ENCODE measurements at places on chromosomes 7 and 10.

DNA sequence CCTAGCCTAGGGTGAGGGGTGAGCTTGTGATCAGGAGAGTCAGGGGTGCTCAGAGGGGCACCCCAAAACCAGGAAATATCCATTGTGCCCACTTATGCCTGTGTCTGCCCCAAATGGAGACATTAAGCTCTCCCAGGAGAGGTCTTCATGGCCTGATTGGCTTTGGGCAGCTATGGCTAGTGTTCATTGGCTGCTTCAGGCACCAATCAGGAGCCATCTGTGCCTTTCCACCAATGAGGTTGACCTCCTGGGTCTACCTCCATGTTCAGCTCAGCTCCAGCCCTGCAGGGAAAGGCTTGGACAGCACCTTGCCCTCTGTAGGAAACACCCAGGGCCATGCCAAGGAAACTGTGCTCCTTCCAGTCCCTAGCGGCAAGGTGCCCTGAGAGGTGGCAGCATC lies 23.9 kb upstream of the HSPB1 start:
- DNase-seq, result no peak

GRCh38 chr10:93758891-93759410 lies 1.2 kb downstream of the LGI1 start:
- no peak for DNase-seq

DNA sequence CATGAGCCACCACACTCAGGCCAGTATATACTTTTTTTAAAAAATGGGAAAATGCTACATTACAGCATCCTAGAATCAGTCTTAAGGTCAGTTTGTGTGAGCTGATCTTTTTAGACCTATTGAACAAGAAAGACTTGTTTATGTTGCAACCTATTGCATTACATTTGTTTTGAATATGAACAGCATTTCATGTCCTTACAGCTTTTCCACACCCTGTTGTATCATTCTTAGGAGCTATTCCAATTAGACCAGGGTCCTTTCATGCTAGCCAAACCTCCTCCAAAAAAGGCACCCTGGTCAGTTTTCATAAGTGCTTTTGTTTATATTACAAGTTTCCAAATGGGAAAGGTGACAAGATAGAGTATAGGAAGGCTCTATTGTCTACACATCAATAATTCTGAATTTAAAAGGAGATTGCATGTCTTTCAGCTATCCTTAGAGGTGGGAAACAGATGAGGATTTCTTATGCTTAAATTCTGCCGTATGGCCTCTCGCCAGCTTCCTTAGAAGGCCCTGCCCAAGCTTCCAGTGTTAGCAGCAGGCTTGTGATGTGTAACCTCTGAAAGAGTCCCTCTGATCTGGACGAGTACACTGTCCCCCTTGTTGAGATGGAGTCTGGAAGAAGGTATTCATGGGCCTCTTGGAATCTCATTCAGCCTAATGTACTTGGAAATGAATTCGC lies 171.9 kb downstream of the OTUD1 start:
- no peak for DNase-seq

- DNase-seq, result no peak
These were observed 35.9 kb downstream of the TSPAN15 start for GRCh38 chr10:69486922-69487730.

DNA sequence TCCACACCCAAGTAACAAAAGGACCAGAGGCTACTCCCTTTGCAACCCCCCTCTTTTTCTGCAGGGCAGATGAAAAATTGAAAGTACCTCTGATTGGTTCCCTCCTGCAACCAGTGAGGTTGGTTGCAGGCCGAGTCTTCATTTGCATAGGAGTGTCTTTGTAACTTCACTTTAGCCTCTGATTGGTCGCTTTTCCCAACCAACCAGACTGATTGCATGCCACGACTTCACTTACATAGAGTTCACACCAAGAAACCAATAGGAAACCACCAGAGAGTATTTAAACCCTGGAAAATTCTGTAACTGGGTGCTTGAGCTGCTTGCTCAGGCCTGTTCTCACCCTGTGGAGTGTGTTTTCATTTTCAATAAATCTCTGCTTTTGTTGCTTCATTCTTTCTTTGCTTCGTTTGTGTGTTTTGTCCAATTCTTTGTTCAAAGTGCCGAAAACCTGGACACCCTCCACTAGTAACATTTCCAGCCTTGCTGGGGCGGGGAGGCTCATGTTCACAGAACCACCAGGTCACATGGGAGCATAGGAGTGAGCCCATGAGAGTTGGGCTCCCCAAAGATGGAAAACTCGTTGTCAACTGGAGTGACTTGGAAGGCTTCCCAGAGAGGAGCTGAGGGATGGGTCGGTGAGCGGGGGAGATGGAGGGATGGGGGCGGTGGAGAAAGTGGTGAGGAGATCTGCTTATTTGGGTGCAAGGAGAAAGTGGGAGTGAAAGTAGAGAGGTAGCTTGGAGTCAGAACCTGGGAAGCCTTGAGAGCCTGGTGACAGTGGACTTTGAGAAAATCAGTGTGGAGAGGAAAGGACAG lies 223.6 kb downstream of the GFRA1 start:
- no peak for DNase-seq

- no peak for DNase-seq
These were observed 1.2 kb downstream of the DLG5 start for GRCh38 chr10:77925410-77925794.

DNA sequence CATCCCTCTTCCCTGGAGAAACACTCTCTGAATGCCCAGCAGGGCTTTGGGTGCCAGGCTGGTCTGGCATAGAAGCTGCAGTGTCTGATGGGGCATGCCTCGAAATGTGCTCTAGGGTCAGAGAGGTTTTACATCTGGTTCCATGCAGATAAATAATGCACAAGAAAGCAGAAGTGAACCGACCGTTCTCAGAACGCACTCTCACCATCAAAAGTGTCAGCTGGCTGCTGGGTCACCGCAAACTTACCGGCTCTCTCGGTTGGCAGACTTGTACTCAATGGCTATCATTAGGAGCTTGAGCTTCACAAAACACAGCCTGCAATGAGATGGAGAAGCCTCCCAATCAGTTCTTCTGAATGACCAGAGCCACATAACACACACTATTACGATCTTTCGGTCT lies 610.0 kb downstream of the KCNMA1 start:
- DNase-seq, result no peak

DNA sequence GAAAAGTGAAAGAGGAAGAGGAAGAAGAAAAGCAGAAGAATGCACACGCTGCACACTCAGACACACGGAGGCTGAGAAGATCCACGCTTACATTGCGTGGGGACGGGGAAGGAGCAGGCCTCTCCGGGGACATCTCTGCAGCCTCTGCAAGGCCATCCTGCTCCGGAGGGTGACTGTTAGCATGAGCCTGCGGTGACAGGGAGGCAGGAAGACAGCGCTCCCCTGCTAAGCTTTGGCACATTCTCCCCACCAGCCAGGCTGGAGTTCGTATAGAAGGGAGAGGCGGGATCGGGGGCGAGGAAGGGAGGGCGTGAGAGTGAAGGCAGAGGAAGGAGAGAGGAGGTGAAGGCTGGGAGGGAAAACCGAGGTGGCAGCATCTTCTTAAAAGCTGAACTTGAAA lies 366.0 kb upstream of the SHH start:
- no peak for DNase-seq

DNA sequence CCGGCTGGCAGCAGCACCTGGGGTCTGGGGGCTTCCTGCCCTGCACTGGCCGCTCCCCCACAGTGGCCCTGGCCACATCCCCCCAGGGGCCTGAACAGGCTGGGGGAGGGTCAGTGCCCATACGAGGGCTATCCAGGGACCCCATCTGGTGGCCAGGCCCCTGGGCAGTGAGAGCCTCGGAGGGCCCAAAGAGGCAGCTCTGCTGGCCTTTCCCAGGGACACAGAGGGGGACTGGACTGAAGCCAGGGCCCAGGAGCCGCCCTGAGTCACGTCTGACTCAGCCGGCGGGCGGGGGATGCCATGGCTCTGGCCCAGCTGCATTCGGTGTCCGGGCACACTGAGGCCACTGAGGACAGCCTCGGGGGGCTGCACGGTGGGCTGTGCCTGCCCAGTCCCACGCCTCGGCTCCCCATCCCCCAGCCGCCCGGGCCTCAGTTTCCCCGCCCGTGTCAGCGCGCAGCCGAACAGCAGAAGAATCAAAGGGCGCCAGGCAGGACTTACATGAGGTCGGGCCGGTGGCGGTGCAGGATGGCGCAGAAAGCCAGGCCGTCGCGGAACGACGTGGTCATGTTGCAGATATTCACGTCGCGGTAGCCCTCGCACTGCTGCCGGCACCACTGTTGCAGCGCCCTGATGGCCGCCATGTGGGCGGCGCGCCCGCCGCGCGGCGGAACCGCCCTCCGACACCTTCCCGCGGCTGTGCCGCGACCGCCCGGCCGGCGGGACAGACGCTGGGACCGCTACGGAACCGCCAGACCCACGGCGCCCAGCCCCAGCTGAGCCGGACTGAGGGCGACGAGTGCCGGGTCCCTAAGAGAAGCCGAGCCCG lies at the start of gene MICALL2:
Gene MICALL2 (minus strand): TSS at position 788 of the 829 bp plus-strand sequence. CDS start 144 bp downstream, at position 644.
- DNase-seq, result no peak

GRCh38 chr7:92296880-92297445 lies 51.2 kb downstream of the ANKIB1 start:
- no peak for DNase-seq

Measured in AG04449 (cell line).